Inflammatory macrophage treated with lipopolysaccharide for 4 hours (primary cell): ENCODE measurements at places on chromosomes 5 and 9.
A peak's percentile ranks its signal among the peaks of the same experiment; 100 is the strongest.

- no peak for DNase-seq
Measured at GRCh38 chr5:171702135-171702770, 83.4 kb upstream of the SMIM23 start.

- DNase-seq: peak; percentile 84
Measured at GRCh38 chr9:107841076-107841475, 351.5 kb upstream of the KLF4 start.

DNA sequence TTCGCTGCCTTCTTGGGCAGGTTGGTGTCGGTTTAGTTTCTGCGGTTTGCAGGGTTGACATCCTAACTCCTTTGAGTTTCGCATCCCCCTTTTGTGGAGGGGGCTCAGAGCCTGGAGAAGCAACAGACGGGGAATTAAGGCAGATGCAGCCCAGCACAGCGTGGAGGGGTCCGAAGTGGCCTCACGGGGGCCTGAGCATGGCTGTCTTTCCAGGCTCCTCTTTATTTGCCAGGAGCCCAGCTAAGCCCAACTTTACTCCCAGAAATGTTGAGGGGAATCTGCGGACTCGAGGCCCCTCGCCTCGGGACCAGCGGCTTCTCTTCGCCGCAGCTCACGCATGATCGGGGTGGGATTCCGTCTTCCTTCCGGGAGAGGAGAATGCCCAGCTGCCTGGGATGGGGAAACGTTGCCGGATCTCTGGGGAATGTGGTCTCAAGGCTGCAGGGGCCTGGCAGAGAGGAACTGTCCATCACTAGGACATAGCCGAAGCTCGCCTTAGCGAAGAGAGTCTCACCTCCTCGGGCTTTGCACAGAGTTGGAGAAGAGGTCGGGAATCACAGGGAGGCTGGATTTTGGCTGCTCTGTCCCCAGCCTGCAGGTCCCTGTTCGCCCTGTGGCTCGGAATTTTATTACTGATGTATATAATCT, 1.3 kb downstream of the RAI14 start:
- no peak for DNase-seq

GRCh38 chr9:131915181-131915580, 164.5 kb downstream of the MED27 start:
- no peak for DNase-seq

GRCh38 chr5:40841068-40841805, at the start of gene CARD6:
Gene CARD6 (plus strand): TSS chr5:40841367. CDS start chr5:40841383, 16 bp downstream.
- peak; percentile 82 for DNase-seq

DNA sequence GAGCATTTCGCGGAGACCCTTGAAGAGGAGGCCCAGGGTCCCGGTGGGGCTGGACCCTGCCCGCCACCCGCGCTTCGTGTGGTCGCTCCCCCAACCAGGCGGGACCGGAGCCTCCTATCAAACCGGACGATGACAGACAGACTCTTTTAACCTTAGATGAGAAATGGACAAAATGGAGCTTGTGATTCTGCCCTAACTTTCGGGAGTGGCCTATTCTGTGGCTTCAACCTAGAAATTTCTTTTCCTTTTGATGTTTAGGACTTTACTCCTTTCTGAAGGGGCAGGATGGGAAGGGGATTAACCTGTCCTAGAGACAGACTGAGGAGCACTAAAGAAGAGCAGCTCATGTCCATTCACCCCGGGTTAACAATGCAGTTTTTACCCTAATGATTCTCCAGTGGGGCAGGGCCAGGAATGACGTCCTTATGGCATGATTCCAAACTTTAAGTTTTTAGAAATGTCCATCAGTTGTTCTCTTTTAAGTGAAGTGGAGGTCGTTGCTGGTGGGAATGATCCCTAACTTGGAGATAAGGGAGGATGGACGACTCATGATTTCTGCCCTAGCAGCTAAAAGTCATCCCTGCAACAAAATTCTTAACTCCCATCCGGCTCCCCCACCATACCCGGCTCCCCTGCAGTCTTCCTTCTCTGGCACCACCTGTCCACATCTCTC, 1.0 kb downstream of the NIPSNAP3A start:
- DNase-seq: peak; percentile 53

GRCh38 chr5:160837211-160837610, 14.8 kb downstream of the ATP10B start:
- peak; percentile 30 for DNase-seq
